Retina (tissue), 1 donor: ENCODE measurements at places on chromosomes 5 and 9.

GRCh38 chr9:77495834-77496671, 152.1 kb downstream of the GNA14 start:
- no peak for DNase-seq

DNA sequence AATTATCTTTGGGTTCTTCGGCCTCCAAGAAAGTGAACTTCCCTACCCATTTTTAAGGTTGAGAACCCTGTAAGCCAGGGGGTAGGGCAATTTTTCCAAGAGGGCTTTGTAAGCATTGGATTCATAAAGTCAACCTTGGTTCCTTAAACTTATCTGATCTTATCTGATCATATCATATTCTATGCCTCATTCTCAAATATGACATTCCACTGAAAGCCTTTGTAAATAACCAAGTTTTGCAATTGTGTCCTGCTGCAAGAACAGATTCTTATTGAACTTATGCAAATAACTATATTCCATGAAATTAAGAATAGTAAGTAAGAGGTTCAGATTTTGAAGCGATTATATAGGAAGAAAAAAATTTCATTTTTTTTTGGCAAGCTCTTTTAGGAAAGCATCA, 649.5 kb downstream of the LRRC70 start:
- no peak for DNase-seq

DNA sequence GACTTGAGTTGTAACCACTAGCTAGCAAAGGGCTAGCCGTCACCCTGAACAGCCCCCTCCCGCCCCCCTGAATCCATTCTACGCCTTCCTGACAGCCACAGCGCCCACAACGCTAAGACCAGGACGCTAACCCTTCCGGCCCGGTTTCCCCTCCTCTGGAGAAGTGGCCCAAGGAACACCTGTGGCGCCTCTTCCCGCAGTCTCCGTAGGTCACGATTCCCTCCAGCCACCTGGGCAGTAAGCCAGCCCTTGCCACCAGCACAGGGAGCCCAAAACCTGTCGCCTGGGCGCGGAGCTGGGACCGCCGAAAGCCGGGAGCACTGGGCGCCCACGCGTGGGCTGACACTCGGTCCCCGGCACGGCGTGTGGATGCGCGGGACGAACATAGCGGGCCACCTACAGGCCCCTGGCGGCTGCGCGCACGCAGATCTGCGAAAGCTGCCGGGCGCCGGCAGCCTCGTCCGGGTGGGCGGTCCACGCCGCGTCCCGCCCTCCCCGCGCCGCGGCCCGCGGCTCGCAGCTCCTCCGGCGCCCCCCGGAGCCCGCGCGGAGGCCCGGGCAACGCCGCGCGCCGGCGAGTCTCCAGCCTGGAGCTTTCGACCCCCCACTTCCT, 596 bp downstream of the IRF1 start:
- peak; percentile 50 for DNase-seq

GRCh38 chr9:85676790-85677189, 65.0 kb downstream of the AGTPBP1 start:
- no peak for DNase-seq

- DNase-seq: no peak
These were observed 128.5 kb upstream of the STC2 start for GRCh38 chr5:173456751-173457171.

DNA sequence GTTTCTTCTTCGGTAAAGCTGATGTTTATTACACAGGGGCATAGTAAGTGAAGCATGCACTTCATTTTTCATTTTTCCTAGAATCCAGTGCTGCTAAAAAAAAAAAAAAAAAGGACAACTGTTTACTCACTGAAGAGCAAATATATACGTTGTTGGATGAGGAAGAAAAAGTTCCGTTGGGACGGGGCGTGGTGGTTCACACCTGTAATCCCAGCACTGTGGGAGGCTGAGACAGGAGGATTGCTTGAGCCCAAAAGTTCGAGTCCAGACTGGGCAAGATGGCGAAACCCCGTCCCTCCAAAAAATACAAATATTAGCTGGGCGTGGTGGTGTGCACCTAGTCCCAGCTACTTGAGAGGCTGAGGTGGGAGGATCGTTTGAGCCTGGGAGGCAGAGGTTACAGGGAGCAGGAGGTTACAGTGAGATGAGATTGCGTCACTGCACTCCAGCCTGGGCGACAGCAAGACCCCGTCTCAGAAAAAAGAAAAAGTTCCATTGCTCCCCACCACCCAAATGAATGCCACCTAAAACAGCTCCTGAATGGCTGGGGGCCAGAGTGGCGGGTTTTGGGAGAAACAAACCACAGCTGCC, 60.1 kb upstream of the GNE start:
- DNase-seq: no peak
